ENCODE measurements at places on chromosomes 5 and 9.
A peak's percentile ranks its signal among the peaks of the same experiment; 100 is the strongest.

- DNase-seq: no peak
Observed at GRCh38 chr5:122415801-122416120, 103.7 kb downstream of the SNCAIP start.

DNA sequence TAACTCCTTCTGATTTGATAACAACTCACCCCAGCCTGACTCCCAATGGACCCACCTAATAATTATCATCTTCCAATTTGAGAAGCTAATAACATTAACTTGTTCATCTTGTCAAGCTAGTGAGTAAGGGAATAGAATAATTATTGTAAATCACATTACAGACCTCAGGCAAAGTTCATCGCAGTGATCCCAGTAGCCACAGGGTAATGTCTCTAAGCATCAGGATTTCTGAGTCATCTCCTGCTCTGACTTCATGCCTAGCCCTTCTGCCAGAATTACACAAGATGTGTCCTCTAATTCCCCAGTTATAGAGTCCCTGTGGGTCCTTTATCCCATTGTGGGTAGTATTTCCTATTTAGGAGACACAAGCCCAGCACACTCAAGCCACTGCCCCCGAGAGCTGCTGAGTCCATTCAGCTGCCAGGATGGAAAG, 365.7 kb downstream of the DEPDC1B start:
- no peak for DNase-seq

GRCh38 chr5:1652873-1653697, 129.3 kb upstream of the LPCAT1 start:
- DNase-seq: no peak

GRCh38 chr9:113929634-113930389, 53.7 kb downstream of the ZNF618 start:
- DNase-seq: no peak

DNA sequence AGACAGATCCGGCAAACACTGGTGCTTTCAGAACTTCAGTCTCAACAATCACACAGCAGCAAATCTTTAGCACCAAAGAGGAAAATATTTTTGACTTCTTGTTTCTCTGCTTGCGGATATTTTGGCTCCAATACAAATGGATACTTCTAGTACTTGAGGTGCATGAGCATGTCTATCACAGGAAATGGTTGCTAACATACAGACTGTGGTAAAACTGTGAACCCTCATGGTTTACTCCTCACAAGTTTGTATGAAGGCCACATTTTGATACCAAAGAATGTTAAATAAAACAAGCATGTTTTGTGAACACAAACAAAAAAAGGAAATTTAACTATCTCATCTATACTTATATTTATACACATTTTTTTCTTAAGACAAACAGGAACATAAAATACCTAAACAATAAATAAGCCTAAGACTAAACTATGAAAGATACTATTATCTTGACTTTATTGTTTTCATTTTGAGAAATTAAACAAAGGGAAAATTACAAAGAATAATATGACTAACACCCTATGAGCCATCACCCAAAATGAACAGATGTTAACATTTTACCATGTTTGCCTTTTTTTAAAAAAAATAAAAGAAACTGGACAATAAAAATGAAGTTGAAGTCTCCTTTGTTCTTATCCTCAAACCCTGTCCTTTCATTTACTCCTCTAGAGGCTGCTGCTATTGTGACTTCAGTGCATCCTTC, 135.0 kb upstream of the LHFPL2 start:
- no peak for DNase-seq

DNA sequence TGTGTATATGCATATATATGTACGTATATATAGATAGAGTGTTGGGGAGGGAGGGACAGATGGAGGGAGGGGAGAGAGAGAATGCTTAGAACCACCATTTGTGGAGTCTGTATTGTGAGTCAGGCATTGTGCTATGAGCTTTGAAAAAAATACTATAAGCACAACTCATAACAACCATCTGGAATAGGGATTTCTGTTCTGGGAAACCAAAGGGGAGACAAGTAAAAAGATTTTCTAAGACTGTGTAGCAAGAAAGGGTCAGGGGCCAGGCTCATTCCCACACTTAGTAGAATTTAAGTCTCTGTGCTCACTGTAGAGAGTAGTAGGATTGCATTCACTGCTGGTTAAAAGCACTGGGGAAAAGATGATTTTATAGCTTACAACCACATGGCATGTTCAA, 202.3 kb upstream of the SGCD start:
- no peak for DNase-seq

DNA sequence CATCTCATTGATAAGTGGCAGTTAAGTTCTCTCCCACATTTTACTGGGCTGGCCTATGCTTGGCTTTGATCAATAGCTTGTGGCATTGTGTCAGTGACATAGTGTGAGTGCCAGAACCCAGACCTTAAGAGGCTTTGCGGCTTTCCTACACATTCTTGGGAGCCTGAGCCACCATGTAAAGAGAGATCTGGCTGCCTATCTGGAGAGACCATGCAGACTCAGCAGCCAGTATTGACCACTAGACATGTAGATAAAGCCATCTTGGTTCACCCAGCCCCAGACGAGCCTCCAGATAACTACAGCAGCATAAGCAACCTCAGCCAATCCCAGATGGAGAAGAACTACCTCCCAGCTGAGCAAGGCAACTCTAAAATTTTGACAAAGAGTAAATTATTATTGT, 28.6 kb downstream of the C9orf153 start:
- DNase-seq: no peak

DNA sequence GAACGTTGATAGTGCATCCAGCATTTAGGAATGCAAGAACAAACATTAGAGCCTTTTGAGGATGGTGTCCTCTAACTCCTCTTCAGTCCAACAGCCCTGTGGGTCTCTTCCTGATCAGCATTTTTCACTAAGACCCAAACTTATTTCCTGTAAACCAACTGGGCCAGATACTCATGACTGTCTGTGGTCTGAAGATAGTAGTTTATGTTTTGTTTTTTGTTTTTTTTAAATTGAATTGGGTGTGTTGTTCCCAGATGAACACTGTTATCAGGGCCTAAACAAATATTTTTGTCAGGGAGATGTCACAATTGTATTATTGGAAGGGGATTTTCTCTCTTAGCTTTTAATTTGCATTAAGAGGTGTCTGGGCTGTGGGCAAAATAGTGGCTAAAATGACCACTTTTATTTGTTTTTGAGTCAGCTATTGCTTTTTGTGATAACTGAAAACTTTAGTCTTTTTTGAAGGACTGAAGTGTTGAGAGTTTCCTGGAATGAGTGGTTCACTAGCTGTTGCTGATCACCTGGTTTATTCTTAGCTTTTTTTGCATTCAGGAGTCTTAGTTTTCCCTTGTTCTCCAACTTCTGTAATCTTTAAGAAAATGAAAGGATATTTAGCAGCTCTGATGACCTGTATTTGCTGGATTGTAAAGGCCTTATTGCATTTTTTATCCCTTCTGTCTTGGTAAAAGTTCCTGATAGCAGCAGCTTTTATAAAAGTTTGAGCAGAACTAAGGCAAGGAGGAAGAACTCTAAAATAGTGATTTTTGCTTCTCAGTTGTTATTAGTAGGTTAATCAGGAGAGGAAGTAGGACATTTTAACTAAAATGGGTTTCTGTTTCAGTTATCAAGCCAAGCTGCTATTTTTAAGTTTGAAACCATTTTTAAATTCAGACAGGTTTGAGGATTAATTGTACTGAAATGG, 5.5 kb downstream of the MAN2A1 start:
- DNase-seq: no peak

DNA sequence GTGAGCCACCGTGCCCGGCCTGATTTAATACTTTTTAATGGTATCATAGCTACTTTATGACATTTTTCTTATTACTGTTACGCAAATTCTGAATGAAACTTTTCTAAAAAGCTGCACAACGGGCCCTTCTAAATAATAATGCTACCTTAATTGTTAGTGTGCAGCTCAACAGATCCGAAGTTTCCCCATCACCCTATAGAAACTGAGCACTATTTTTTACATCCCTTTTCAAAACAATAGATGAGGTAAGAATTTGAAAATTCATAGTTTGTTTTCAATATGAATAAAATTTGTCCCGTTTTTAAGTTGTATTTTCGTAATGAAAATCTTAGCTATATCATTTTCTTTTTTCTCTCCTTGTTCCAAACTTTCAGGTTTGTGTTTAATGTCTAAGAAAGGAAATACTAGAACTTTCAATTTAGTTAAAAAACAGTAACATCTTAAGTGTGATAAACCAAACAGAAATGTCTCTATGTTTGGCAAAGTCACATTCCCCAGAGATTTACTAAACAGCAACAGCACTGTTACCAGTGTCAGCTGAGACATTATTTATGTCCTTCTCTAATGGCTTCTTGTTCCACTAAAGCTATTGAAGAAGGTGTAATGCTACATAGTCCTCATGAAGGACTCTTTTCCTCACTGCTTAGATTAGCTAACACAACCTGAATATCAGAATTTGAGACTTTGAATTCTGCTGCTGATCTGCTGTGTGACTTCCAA, 22.9 kb downstream of the KIF2A start:
- DNase-seq: no peak

- no peak for DNase-seq
Observed at GRCh38 chr5:36897616-36898015, 21.0 kb downstream of the NIPBL start.

GRCh38 chr5:127029581-127030258, 638 bp downstream of the MARCHF3 start:
- DNase-seq: peak; percentile 40

- DNase-seq: no peak
Observed at GRCh38 chr9:33230756-33231622, 9.0 kb upstream of the SPINK4 start.

DNA sequence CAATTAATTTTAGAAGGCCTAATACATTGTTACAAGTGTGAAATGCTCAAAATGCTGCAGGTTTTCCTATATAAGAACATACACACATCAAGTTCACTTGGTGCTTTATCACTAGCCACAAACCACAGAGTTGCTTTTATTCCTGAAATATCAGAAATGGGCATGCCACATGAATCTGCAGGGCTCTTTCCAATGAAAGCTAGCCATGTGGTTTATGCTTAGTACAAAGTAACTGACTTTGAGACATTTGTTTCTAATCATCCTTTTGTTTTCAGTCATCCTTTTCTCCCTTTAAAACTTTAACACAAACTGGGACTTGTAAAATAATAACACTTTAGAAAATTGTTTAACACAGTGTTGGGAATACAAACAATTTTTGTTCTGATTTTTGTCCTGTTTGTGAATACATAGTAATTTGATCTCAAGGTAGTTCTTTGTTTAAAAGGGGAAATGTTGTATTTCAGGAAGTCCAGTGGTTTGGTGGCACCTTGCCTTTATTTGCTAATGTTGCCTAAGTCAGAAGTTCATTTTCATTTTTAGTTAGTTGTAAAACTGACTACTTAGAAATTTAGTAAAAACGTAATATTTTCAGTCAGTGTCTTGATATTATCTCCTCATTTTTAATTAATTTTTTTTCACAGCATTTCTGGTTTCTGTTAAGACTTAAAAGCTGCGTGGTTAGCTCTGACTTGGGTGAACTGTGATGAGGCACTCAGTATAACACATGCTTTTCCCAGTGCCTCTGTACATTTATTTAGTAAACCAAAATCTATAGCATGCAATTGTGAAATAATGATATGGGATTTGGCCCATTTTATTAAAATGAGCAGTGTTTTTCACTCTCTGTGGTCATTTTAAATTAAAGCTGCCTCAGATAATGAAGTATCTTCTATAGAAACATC, 18.6 kb downstream of the PRDM6 start:
- no peak for DNase-seq

DNA sequence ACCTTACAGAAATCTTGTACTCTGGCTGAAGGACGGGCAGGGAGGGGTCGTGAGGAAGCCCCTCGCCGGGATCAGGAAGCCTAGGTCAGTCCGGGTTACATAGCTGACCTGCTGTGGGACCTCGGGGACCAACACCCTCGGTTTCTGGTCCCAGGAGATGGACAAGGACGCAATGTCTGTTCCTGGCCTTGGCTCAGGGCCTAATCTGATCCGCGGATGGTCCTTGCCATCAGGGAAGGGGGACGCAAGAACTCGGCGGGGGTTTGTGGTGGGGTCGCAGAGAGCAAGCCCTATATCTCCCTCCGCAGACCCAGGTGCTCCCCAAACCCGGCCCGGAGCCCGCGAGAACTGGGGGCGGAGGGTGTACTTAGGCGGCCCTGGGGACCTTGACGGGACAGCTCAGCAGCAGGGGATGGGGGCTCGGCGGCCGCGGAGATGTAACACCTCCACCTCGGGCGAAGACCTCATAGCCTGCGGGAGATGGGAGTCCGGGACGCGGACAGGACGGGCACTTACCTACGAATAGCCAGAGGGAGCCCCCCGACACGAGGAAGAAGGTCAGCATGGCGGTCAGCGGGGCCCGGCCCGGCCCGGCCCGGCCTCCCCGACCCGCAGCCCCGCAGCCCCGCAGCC, 353 bp downstream of the ACSL6 start:
- DNase-seq: no peak

DNA sequence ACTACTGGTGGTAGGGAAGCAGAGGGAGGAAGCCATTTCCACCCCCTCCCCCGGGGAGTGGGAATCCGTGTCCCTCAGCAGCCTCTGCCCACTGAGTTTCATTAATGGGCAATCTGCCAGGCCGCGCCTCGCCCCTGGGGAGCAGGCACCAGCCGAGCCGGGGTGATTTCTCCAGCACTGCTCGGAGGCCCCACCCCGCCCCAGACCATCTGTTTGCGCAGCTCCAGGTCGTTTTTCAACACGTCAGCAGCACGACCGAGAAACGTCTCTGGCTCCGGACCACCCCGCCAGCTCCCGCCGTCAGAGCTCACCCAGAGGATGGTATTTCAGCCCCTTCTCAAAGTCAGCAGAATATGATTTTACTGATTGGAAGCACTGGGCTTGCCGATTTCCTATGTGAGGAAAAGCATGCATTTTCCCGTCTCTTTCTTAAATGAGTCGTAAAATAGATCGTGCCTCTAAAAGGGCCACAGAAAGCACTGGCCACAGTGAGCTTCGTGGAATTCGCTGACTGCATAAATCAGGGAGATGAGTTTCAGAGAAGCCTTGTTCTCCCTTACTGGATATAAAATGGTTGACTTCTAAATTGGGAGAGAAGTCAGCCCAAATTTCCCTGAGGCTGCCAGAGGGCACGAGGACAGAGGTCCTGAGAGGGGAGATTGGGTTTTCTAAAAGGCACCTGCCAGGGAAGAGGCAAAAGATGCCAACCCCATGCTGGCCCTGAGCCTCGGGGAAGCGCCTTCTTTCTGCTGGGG, 47.0 kb downstream of the OLFM1 start:
- no peak for DNase-seq

GRCh38 chr5:112412346-112412745, 6.7 kb downstream of the EPB41L4A start:
- no peak for DNase-seq

GRCh38 chr5:159712672-159713071, 203.6 kb upstream of the ADRA1B start:
- no peak for DNase-seq

GRCh38 chr9:42275141-42275540, 91.7 kb downstream of the SPATA31A6 start:
- no peak for DNase-seq
